ENCODE measurements at places on chromosomes 5 and 9.

GRCh38 chr5:98433673-98434072 is 339.8 kb upstream of the RGMB start:
- DNase-seq: no peak

DNA sequence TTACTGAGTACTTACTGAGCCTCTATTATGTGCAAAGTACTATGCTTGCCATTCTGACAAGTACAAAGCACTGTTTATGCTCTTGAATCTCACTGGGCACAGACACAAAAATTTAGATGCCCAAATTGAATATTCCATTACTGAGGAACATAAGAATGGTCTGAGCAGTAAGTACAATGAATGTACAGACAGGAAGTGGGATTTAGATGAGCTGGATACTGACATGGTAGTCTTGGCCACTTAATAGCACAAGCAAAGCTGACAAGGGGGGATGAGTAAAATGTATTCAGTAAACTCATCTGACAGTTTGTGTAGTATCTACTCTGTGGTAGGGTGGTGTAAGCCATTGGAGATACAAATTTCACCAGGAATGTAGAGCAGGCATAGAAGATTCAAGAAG is 132.4 kb downstream of the EFNA5 start:
- DNase-seq: peak; percentile 39

DNA sequence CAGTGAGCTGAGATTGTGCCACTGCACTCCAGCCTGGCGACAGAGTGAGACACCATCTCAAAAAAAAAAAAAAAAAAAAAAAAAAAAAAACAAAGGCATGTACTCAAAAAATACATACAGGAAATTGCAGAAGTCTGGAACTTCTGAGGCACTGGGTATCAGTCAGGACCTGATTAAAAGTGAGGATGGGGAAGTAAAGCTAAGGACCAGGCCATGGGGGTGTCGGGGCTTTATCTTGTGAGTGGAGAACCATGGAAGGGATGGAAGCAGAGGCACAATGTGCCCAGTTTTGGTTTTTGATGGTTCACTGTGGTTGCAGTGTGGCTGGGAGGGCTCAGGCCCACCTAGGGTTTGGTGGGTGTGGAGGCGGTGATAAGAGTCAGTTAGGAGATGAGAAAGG is 212.7 kb upstream of the PIK3R1 start:
- no peak for DNase-seq

DNA sequence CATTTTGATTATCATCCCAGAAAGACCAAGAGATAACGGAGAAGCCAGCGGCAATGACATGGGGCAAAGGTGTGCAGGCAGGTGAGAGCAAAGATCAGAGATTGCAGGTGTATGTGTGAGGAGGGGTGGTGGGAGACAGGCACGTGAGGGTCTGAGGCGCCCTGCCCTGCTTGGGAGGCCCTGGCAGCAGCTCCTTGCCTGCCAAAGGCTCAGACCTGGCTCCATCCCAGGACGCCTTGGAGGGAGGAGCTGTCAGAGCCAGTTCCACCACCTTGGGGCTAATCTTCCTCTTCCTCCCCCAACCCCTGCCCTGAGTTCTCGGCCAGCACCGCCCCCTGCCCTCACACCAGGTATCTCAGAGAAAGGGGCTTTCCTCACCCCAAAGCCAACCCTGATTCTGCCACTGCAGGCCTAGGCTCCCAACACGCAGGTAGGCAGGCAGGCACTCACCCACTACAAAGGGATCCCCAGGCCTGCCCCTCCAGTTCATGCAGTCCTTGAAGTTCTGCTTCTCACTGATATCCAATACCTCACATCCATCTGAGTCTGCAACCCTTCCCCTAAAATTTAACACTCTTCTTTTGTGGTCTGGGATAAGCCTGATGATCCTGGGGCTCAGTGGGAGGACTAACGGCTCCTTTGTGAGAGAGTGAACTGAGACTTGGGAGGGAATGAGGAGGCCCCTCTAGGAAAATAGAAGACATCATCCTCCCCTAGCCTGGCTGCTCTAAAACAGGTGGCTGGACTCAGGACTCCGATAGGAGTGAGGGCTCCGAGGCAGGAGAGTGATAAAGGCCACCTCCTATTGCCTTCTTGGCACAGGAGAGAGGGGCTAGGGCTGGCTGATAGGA is 1.8 kb downstream of the AQP3 start:
- no peak for DNase-seq

GRCh38 chr5:115384587-115385375 is 88.3 kb upstream of the CCDC112 start:
- no peak for DNase-seq

DNA sequence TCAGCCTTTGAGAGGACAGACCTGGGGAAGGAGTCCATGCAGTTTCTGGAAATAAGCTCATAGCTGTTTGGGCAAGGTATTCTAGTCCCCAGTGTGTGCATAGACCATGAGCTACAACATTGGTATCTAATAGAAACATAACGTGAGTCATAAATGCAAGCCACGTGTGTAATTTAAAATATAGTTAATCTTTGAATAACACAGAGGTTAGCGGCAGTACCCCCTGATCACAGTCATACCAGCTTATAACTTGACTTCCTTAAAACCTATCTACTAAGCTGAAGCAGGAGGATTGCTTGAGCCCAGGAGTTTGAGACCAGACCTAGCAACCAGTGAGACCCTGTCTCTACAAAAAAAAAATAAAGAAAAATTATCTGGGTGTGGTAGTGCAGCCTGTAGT is 46.4 kb upstream of the CPEB4 start:
- no peak for DNase-seq

GRCh38 chr5:115850744-115851416 is 9.1 kb downstream of the AP3S1 start:
- no peak for DNase-seq

DNA sequence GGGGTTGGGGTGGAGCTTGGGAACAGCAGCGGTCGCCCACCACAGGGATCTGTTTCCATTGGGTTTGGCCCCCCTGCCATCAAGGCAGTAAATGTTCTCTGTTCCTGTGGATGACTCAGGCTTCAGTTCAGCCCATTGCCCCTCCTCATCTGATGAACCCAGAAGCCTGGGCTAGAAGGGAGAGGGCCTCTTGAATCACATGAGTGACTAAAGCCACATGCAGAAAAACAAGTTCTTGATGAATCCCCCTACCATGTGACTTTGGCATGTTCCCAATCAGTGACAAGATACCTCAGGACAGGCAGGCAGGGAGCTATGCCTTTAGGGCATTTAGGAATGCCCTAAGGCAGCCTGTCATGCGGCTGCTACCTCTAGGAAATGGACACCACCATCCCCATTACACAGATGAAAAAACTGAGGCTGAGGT is 2.5 kb downstream of the SH3PXD2B start:
- peak; percentile 21 for DNase-seq

GRCh38 chr9:11318946-11319345 is 706.1 kb upstream of the PTPRD start:
- DNase-seq: no peak

- DNase-seq: no peak
These were observed 23.9 kb upstream of the SAP30L start for GRCh38 chr5:154421868-154422267.

- no peak for DNase-seq
These were observed 282.9 kb downstream of the NR3C1 start for GRCh38 chr5:143120460-143121134.

- DNase-seq: no peak
These were observed 142.8 kb downstream of the LIFR start for GRCh38 chr5:38413696-38414095.

GRCh38 chr9:91858213-91859030 is 91.6 kb downstream of the ROR2 start:
- no peak for DNase-seq

DNA sequence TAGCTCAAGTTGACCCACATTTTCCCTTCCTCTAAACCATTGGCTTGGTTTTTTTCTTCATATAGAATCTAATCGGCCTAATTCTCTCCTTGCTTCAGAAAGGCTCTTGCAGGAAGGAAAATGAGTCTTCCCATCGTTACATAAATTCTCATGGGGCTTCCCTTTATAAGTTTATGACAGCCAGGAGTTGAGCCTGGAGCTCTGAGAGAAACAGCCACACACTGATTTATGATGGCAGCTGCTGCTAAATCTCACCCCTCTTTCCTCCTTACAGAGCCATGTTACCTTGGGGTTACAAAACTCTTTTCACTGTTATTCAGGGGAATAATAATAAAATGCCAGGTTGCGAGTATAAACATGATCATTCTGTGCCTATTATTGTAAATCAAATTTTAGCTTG is 5.2 kb upstream of the RNF14 start:
- DNase-seq: no peak

- no peak for DNase-seq
These were observed 67.4 kb downstream of the RAPGEF1 start for GRCh38 chr9:131672451-131672850.

DNA sequence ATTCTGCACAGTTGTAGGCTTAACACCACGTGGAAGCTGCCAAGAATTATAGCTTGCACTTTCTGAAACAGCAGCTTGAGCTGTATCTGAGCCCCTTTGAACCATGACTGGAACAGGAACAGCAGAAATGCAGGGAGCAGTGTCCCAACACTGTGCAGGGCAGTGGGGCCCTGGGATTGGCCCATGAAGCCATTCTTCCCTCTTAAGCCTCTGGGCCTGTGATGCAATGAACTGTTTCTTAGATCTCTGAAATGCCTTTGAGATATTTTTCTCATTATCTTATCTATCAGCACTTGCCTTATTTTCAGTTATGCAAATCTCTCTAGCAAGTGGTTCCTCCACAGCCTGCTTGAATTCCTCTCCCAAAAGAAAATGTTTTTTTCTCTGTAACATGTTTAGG is 87.0 kb upstream of the MTAP start:
- DNase-seq: peak; percentile 12

- no peak for DNase-seq
These were observed 83.8 kb downstream of the SEMA4D start for GRCh38 chr9:89413963-89414638.

DNA sequence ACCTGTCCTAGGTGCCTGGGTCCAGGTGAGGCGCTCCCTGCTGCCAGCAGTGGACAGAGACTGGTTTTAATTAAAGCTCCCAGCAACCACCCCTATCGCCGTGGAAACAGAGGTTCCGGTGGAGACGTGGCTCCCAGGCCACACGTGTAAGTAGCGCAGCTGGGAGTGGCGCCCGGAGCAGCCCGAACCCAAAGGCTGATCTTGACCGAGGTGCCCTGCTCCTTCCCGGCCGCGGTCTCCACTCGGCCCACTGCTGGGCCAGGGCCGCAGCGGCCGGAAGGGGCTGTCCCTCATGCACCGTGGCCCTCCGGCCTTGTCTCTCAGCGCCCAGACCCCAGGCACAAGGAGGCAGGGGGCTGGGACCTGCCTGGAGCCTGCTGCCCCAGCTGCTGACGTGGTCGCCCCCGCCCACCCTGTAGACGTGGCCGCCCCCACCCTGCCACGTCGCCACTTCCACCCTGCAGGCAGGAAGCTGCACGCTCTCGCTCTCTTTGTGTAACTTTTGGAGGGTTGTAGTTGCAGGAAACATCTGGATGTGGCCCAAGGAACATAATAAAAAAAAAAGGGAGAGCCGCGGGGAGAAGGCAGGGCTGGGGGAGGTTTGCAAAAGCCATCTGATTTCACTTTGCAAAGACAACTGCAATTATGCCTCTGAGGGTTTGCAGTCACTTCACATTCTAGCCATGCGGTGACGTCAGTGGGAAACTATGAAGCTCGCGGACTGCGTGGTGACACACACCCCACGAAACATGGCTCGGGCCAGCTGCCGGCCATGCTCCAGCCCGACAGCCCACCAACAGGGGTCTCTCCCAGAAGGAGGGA is 129.9 kb downstream of the RXRA start:
- DNase-seq: peak; percentile 46

DNA sequence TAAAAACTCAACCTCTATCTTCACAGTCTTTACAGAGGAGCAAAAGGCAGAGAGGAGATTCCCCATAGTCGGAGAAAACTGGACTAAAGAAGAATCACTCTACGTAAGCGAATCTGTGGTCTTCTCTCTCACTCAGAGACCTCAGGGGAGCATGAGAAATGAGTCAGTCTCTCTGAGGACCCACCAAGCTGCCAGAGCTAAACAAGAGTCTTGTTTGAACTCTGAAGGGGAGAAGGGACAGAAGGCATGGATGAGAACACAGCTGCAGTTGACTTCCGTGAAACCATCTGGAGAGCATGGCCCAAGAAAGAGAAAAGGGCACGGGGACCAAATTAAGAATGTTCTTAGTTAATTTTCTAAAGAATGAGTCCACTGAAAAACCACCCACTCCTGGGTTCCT is 12.8 kb upstream of the MAN2A1 start:
- no peak for DNase-seq

DNA sequence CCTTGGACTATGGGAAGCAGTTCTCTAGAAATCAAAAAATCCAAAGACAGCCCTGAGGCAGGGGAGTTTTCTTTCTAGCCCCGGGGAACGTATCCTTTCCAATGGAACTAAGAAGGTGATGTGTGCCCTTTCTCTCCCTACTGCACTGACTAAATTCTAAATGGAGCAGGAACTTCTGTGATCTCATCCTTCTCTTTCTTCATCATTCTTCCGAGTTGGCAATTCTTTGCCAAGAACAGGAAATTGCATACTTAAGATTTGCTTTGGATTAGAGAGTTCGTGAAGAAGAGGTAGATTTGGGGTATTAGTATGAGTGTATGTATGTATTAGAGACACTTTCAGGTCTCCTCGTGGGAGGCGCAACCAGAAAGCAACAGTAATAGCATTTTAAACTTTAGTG is 178.0 kb upstream of the PIK3R1 start:
- no peak for DNase-seq

- peak; percentile 100 for DNase-seq
These were observed 29.5 kb downstream of the TGFBI start for GRCh38 chr5:136058039-136058971.

- DNase-seq: no peak
These were observed 5.8 kb downstream of the ACOT12 start for GRCh38 chr5:81388169-81388568.
